ENCODE measurements at places on chromosomes 3 and 15.

- DNase-seq = no peak
These were observed 1079.5 kb downstream of the IGSF11 start for GRCh38 chr3:117955196-117955595.

- DNase-seq = no peak
These were observed 4.6 kb downstream of the RAB6B start for GRCh38 chr3:133890972-133891644.

- DNase-seq = no peak
These were observed 330.9 kb upstream of the C2CD4B start for GRCh38 chr15:62495670-62496614.

DNA sequence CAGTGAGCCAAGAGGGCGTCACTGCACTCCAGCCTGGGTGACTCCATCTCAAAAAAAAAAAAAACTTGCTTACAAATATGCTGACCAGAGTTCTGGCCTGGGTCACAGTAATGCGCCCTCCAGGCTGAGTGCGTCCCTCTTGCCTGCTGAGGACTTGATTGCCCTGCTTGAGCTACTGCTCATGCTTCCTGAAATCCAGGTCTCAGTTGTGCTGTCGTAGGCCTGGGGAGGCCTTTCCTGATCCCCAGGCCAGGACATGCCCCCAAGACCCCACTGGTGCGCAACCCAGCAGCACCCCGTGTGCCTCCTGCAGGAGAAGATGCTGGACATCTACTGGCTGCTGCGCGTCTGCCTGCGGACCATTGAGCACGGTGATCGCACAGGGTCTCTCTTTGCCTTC is 7.3 kb downstream of the AMIGO3 start:
- no peak for DNase-seq

All from stimulated activated CD8-positive, alpha-beta memory T cell treated with anti-CD3 and anti-CD28 coated beads, Interleukin-2, amount 100 ng/mL, for 1 hour (primary cell).